ENCODE measurements at places on chromosomes 11 and 22.

DNA sequence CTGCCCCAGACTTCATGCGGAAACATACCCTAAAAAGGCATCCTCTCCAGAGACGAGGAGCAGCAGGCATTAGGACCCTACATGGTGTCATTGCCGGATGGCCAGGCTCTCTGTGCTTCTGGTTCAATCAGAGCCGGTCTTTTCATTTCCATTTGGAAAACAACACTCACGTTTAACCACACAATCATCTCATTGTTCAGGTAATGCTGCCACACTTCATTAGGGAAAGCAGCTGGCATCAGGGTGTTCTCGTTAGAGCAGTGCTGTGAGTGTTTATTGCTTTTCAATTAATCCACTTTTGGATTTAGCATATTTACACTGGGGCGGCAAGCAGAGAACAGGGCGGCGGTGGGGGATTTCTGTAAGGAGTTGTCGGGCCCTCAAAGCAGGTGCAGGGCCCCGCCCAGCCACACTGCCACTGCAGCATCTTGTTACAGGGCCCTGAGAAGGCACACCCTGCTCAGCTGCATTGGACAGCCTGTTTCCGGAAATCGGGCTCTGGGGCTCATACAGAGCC is 338.6 kb downstream of the SHANK2 start:
- H3K4me3 ChIP-seq: no peak overlapping the region
- no peak for DNase-seq
- no peaks in the 10 kb centered on the region for H3K4me1 ChIP-seq
- H3K27ac ChIP-seq: no peak overlapping the region
- no peaks in the 10 kb centered on the region for H3K27me3 ChIP-seq

DNA sequence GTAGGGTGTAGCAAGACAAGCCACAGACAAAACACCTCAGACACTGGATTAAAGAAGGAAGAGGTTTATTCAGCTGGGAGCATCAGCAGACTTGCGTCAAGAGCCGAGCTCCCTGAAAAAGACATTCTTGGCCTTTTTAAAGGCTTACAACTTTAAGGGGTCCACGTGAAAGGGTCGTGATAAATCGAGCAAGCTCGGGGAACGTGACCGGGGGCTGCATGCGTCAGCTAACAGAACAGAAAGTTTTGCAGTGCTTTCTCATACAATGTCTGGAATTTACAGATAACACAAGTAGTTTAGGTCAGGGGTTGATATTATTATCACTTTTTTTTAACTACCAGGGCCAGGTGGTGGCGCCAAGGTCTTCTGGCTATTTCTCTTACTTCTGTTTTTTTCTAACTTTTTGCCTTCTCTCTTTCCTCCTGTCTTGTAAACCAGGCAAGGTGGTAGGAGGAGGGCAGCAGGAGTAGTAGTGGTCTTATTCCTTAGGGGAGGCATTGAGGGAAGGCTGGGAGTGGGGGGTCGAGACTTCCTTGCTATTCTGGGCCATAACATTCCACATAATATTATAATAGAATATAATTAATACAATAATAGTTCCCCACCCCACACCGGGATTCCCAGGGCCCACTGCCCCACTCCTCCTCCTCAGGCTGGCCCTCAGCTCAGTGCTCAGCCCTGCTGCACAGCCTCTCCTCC is 587 bp upstream of the ALDH3B1 start:
- no peaks in the 10 kb centered on the region for H3K36me3 ChIP-seq
- no peak overlapping the region for H3K27ac ChIP-seq
- H3K4me3 ChIP-seq: no peak overlapping the region
- peaks cover 29% of the 10 kb centered on the region for H3K27me3 ChIP-seq
- peaks cover 16% of the 10 kb centered on the region for H3K4me1 ChIP-seq

GRCh38 chr11:65226103-65226442 is 35.7 kb upstream of the POLA2 start:
- no peaks in the 10 kb centered on the region for H3K36me3 ChIP-seq
- no peak for DNase-seq
- H3K27me3 ChIP-seq: peaks cover 21% of the 10 kb centered on the region
- peak overlapping the region; percentile 45 for H3K4me3 ChIP-seq
- no peak overlapping the region for H3K27ac ChIP-seq
- peaks cover 17% of the 10 kb centered on the region for H3K4me1 ChIP-seq

GRCh38 chr22:40679964-40680818 is 907 bp downstream of the MCHR1 start:
- H3K27ac ChIP-seq: no peak overlapping the region
- DNase-seq: no peak
- H3K36me3 ChIP-seq: peaks cover 10% of the 10 kb centered on the region
- H3K27me3 ChIP-seq: peaks cover 28% of the 10 kb centered on the region
- H3K4me3 ChIP-seq: peak overlapping the region; percentile 15

- H3K27ac ChIP-seq: no peak overlapping the region
- no peaks in the 10 kb centered on the region for H3K36me3 ChIP-seq
- peaks cover 38% of the 10 kb centered on the region for H3K4me1 ChIP-seq
- no peaks in the 10 kb centered on the region for H3K27me3 ChIP-seq
Measured at GRCh38 chr11:117978991-117979390, 7.2 kb upstream of the IL10RA start.

DNA sequence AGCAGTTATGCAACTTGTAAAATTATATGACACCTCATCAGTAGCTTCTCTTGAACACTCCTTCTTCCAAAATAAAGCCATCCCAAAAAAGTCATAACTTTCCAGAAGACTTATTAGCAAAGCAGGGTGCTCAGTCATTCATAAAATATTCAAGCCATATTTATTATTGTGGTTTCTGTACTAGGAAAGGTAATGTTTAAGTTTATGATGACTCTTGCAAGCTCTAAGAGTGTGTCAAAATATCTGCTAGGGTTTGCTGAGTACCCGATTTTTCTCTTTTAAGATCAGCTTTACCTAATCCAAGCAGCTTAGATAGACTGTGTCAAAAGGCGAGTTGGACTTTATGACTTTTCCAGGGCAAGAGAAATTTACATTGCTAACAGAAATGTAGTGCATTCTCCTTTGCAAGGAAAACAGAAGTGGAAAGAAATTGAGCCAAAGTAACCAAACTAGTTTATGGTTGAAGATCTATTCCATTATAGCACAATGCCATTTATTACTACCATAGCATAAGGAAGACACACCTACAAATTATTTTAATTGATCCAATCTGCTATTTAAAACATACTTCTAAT is 98.0 kb upstream of the SOX6 start:
- no peaks in the 10 kb centered on the region for H3K36me3 ChIP-seq
- no peaks in the 10 kb centered on the region for H3K27me3 ChIP-seq
- no peak overlapping the region for H3K27ac ChIP-seq
- no peak for DNase-seq

DNA sequence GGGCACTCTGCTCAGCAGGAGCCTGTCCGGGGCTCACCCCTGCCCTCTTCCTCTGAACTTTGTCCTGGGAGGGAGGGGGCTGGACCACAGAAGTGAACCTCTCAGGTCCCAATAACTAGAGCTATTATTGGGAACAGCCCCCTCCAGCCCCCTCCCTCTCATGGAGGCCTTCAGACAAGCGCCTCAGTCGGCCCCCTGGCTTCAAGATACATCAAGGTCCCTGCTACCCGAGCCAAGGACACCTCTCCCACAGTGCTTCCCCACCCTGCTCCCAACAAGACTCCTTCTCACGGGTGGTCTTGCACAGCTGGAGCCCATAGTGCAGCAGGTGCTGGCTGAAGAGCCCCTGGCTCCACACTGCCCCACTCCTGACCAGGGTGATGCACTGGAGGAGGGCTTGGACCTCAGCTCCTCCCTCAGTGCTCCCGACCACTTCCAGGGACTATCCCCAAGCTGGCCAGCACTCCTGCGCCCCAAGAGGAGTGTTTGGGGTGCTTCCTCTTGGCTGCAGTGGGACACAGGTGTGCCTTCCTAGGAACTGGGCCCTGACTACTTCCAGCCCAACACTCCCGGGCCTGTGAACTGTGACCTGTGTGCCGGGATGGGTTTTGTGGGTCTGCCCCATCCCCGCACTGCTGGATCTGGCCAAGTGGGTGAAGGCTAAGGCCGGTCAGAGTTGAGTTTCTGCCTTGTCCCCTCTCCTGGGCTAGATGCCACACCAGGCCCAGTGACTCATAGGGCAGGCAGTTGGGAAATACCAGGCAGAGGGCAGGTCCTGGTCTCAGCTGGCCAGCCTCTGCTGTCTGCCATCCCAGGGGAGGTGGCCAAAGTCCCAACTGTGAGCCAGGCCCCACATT is 2.2 kb downstream of the PNPLA2 start:
- peak overlapping the region; percentile 95 for H3K4me3 ChIP-seq
- H3K4me1 ChIP-seq: peaks cover 12% of the 10 kb centered on the region
- peaks cover 43% of the 10 kb centered on the region for H3K36me3 ChIP-seq
- peaks cover under 1% of the 10 kb centered on the region for H3K27me3 ChIP-seq
- DNase-seq: no peak
- no peak overlapping the region for H3K27ac ChIP-seq

GRCh38 chr22:19456541-19456940 is 9.0 kb upstream of the C22orf39 start:
- DNase-seq: no peak
- H3K4me1 ChIP-seq: no peaks in the 10 kb centered on the region
- no peak overlapping the region for H3K4me3 ChIP-seq
- H3K36me3 ChIP-seq: peaks cover 78% of the 10 kb centered on the region
- no peaks in the 10 kb centered on the region for H3K27me3 ChIP-seq
- no peak overlapping the region for H3K27ac ChIP-seq

DNA sequence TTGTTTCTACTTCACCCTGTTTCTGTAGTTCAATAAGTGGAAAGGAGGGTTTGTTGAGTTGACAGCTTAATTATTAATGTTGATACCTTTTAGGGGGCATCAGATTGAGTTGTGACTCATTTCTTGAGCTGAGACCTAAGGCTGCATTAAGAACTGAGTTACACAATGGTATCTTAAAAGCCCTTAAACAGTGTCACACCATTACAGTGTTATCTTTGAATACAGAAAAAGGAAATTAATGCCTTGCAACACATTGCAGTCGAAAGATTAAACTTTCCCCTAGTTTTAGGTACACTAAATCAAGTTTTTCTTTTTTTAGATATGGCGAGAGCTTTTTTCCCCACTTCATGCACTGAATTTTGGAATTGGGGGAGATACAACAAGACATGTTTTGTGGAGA is 16.7 kb downstream of the PAFAH1B2 start:
- H3K4me3 ChIP-seq: no peak overlapping the region
- H3K27ac ChIP-seq: no peak overlapping the region
- H3K36me3 ChIP-seq: peaks cover 41% of the 10 kb centered on the region
- H3K4me1 ChIP-seq: no peaks in the 10 kb centered on the region
- no peak for DNase-seq

GRCh38 chr11:808427-809286 is 1.1 kb upstream of the RPLP2 start:
- peak overlapping the region; percentile 70 for H3K4me3 ChIP-seq
- no peaks in the 10 kb centered on the region for H3K27me3 ChIP-seq
- H3K36me3 ChIP-seq: peaks cover 25% of the 10 kb centered on the region
- H3K4me1 ChIP-seq: peaks cover 40% of the 10 kb centered on the region
